ENCODE measurements at places on chromosomes 13 and 19.

DNA sequence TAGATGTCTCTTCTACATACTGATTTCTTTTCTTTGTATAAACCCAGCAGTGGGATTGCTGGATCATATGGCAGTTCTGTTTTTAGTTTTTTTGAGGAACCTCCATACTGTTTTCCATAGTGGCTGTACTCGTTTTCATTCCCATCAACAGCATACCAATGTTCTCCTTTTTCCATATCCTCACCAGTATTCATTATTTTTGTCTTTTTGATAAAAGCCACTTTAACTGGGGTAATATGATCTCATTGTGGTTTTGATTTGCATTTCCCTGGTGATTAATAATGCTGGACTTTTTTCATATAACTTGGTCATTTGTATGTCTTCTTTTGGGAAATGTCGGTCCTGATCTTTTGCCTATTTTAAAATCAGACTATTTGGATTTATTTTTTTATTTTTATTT lies 108.5 kb downstream of the PAN3 start:
- DNase-seq = no peak

DNA sequence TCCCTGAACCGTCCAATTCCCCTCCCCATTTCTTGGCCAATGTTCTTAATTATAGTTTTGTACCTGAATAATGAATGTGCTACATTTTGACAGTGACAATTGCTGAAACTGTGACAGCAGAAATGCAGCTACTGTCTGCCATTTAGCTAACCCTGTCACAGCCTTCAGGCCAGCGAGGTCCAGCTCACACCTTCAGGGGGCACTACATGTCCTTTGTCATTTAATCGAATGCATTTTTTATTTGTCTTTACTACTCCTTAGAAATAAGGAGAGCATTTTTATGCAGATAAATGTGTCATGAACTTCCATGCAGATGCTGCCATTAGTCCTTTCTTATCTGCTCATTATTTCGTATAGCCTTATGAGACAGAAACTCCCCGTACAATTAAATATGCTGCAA lies 159.9 kb downstream of the MZT1 start:
- no peak for DNase-seq

GRCh38 chr19:55426042-55426441 lies 17.1 kb downstream of the SHISA7 start:
- no peak for DNase-seq

DNA sequence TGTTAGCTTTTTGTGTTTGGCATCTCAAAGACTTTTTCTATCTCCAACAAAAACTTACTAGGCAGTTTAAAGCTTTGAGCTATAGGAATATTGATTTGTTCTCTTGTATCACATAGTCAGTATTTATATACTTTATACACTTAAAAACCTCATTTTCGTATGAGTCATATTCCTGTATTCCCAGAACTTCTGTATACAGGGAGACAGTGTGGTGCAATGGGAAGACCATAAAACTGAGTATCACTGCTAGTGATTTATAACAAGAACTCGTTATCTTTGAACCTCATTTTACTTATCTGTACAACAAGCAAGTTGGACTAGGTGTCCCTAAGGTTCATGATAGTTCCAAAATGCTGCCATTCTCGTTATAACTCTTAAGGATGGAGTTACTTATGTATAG lies 6.3 kb downstream of the GPR180 start:
- no peak for DNase-seq

DNA sequence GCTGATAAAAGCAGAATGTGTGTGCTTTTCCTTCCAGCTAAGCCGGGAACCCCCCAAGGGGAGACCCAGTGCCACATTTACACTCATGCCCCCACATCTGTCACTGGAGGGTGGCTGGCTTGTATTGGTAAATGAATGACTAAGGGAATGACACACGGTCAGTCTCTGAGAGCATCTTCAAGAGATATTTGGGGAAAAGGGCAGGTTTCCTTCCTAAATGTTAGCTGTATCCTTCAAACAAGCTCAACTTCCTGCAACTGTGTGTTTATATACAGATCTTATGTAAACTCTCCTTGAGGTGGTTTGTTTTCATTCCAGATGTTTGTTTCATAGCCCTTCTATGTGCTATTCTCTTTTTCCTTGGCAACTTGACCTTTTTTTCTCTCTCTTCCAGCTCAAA lies 192.6 kb downstream of the COL4A1 start:
- no peak for DNase-seq

Data from cerebellar nuclear complex (tissue), 1 donor.